Stimulated activated CD4-positive, alpha-beta T cell treated with anti-CD3 and anti-CD28 coated beads, Interleukin-1b, Interleukin-23, amount 100 ng/mL, for 1 hour (primary cell): ENCODE measurements at places on chromosomes 1 and 21.

DNA sequence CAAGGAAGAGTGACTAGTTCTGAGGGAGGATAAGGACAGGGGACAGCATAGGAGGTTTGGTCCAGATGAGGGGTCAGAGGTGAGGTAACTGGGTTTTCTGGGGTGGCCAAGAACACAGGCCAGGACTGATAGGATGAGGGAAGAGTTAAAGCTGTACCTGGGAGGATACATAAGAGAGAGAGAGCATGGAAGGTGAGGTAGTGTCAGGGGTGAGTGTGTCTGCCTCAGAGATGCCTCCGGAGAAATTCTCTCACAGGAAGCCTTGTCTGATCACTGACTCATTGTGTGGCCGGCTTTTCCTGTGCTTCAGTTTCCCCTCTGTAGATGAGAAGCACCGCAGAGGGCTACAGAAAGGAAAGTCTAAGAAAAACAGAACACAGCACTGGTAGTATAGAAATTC lies 40.2 kb downstream of the FASLG start:
- DNase-seq, result no peak

DNA sequence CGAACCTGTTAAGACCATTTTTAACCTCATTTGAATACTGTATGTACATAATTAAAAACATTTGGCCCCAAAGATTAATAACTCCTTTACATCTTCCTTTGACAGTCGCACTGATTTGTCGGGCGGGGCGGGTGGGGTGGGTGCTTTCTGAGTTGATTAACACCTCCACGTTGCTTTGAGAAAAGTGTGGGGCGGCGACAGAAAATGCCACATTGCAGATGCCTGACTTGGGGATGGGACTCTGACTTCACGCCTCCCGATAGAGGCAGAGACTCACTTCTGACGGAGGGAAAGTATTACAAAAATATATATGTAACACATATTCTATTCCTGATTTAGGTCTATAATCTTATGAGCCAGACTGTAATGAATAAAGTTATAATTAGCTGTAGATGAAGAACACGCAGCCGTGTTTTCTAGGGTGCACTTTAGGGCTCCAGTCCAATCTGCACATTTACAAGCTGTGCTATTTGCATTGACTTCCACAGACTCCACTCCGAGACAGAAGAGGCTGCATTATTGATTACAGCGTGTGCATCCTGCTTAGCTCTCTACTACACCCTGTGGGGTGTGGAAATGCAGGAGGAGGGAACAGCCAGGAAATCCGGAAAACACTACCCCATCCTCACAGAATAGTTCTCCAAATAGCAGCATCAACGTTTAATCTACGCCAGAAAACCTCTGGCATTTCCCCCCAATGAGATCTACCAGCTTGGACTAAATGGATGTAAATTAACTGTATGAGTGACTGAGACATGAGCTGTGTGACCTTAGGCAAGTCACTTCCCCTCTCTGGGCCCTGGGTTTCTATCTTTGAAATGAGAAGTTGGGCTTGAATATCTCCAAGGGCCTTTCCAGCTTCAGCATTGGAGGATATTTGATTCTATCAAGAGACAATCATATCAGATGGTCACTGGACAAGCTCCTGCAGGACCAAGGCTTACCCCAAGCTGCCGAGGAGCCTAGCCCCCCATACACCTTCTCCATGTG lies 308.0 kb downstream of the RRAGC start:
- DNase-seq, result no peak

DNA sequence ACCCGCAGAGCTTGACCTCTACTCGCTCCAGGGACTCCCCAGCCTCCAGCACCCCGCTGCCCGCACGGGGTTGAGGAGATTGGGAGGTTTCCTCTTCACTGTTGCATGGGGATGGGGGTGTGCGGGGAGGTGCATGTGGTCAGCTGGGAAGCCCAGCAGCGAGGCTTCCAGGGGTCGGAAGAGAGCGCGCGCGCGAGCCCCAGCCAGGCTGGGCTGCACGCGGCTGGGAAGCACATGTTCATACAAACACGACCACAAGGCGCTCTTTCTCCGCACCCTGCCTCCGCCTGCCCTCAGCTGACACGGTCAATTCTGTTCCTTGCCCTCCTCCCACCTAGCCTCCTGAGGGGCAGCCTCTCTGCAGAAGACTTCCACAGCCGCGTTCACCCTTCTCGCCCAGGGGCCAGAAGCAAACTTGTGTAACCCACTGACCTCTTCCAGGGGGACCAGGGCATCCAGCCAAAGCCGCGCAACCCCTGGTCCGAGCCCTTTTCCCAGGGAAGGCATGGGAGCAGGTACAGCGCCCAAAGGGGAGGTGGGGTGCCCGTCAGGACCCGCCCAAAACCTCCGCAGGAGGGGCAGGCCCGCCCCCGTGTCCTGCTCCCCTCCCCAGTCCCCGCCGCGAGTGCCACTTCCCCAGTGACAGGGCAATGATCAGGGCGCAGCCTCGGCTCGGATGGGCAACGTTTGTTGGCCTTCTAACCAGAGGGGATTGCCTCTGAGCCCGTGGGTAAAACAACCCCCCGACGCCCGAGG lies 1.3 kb downstream of the COL24A1 start:
- DNase-seq, result no peak

DNA sequence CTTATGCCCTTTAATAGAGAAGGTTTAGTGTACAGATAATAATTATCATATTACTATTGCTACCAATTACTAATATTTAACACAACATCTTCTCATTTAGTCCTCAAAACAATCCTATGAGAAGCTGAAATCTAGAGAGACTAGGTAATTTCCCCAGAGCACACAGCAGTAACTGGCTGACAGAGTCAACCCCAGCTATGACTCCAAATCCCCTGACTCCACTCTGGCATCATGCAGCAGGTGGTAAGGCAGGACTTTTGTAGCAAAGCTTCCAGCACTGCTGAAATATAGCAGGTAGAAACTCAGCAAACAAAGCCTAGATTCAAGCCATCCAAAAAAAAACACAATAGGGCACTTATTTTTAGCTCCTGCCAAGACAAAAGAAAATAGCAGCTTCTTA lies 79.3 kb upstream of the RGS2 start:
- DNase-seq, result no peak

DNA sequence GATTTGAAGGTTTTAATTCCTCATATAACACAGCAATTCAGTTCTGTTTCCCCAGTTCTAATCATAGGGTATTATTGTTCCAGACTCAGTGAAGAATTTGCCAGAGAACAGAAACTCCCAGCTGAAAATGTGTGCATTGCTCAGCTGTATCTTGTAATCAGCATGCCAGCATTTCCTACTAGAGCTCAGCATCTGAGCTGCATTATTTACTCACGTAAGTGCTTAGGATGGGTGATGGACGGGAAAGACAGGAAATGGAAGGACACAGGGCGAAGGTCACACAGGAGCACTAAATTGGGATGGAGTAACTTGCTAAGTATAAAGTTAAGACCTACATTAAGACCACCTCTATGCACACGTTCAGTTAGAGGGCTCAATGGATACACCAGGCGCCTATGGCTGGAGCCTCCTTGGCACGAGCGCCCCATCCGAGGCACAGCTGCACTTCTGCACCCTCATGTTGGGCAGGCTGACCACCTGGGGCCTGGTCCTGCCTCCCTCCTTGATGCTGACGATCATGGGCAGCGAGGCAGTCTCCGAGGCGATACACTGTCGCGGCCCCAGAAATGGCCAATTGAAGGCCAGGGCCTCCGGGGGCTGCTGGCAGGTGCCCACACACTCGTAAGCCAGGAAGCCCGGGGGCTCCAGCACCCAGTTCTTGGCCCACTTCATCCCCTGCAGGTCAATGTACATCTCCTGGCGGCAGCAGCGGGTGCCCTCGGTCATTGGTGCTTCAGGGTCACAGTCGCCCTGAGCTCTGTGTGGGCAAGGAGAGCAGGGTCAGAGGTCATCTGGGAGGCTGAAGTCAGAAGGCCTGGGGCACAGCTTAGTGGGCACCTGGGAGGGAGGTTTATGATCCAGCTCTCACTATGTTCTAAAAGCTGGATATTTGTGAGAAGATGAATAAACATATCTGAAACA lies 3.7 kb downstream of the LEFTY2 start:
- no peak for DNase-seq

DNA sequence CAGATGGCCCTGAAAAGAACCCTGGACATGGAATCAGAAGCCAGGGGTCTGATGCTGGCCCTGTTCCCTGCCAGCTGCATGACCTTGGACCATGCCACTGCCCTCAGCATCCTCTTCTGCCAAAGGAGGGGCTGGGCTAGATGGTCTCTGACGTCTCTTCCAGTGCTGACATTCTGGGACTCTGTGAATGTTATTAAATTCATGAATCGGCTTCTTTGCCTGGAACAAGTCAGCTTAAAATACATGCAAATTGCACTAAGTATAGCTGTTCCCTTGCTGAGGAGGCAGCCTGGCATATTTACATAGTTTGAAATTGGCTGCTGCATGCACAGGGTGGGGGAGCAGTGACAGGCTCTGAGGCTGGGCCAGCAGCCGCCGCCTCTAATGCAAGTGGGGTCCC lies 23.8 kb downstream of the KCNA2 start:
- no peak for DNase-seq

- DNase-seq, result no peak
These were observed 1144.6 kb upstream of the ADGRL2 start for GRCh38 chr1:80656014-80656636.

DNA sequence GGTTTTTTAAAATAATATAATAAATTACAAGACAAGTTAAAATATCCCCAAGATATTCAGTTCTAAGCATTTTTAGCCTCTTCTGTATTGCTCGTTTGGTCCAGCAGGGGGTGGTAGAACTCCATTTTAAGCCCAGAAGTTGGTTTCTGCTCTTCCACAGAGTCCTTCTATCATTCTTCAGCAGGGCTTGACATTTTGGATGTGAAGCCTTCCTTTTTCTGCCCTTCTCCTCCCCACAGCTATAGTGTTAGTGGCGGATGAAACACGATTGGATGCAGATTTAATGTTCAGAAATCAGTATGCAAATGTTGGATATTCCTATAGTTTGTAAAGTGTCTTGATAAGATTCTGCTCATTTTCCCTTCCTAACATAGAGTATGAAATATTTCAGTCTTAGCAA lies 1.4 kb downstream of the NCAM2 start:
- no peak for DNase-seq

DNA sequence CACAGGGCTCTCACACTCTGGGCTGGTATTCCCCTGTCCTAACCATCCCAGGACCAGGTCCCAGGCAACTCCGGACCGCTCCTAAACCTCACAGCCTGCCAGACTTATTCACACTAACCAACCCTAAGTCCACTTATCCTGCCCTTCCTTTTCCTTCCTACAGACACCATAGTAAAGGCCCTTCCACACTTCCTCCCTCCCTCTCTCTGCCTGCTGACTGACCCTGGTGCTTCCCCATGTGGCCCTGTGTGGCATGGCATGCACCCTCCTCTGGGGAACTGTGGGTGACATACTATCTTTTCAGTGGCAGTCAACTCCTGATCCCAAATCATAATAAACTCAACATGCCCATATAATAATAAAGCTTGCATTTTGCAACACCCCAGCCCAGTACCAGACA lies 155.1 kb upstream of the DNAH14 start:
- DNase-seq, result no peak

GRCh38 chr1:161936786-161937185 lies 86.9 kb downstream of the OLFML2B start:
- DNase-seq, result no peak

GRCh38 chr21:25400427-25400826 lies 206.9 kb downstream of the MRPL39 start:
- DNase-seq, result no peak

- DNase-seq, result no peak
These were observed 6.7 kb downstream of the SLC19A1 start for GRCh38 chr21:45535341-45536081.

DNA sequence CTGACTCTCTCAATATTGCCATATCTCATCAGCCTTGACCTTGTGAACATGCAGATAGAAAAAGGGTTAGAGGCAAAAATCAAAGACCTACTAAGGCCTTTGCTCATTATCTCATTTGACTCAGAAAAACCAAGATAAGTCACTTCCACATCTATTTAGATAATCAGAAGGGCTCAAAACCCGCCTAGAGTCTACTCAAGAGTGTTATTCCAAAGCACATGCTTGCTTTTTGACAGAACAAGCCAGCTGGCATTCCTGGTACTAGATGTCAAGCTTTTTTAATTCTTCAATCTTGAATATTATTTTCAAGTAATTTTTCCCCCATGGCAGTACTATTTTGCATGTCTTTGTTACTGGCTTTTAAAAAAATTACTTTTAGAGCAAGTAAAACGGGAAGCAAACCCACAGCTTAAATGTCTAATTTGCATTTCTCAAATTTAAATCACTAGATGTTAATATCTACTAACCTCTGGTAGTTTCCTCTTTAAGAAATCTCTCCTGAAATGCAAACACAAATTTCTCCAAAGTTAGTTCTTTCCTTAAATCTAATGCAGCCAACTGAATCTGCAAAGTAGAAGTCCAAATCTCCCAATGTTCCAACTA lies 51.5 kb downstream of the APP start:
- DNase-seq, result no peak

- DNase-seq, result no peak
These were observed 39.1 kb downstream of the CLIC6 start for GRCh38 chr21:34707876-34708325.

- no peak for DNase-seq
These were observed 20.8 kb upstream of the SCYL3 start for GRCh38 chr1:169914531-169914930.

- peak; percentile 20 for DNase-seq
These were observed 506 bp downstream of the JUN start for GRCh38 chr1:58783090-58783992.

DNA sequence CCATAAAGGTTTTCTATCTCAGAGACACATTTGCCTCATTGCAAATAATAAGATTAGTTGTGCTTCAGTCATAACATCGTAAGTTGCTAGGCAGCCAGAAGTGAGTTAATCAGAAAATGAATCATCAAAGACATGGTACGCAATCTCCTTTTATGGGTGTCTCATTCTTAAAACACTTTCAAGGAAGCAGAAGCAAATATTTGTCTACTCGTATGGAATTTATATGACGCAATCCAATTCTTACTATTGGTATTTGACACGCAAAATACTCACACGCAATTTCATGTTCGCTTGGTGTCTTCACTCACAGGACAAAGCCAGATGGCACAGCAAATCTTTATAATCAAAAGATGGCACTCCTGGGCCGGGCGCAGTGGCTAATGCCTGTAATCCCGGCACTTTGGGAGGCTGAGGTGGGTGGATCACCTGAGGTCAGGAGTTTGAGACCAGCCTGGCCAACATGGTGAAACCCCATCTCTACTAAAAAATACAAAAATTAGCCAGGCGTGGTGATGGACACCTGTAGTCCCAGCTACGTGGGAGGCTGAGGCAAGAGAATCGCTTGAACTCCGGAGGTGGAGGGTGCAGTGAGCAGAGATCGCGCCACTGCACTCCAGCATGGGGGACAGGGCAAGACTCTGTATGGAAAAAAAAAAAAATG lies 56.4 kb downstream of the HLCS start:
- DNase-seq, result no peak
